ENCODE measurements at places on chromosomes 5 and 9.
A peak's percentile ranks its signal among the peaks of the same experiment; 100 is the strongest.

DNA sequence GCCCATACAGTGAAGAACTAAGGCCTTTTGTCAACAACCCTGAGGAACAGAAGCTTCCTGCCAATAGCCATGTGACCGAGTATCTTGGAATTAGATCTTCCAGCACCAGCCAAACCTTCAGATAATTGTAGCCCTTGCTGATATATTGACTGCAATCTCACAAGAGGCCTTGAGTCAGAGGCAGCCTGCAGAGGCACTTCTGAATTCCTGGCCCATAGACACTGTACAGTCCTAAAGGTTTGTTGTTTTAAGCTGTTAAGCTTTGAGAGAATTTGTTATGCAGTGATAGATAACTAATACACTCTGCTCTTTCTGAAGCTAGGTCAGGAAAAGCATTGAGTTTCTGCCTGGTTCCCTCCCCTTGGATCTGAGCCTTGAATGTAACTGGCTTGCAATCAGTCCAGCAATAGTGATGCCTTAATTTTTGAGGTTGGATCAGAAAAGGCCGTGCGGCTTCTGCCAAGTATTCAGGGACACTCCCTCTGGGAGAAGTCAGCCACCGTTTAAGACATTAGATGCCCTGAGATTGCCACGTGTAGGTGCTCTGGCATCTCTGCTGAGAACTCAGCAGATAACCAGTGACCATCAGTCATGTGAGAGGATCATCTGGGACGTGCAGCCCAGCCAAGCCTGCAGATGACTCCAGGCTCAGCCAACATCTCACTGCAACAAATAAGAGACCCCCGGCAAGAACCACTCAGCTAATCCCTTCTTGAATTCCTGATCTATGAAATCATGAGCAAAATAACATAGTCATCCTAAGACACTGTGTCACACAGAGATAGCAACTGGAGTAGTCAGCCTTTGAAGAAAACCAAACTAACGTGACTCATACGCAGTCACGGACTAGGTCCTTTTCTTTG is 126.8 kb upstream of the STC2 start:
- peak; percentile 94 for DNase-seq

DNA sequence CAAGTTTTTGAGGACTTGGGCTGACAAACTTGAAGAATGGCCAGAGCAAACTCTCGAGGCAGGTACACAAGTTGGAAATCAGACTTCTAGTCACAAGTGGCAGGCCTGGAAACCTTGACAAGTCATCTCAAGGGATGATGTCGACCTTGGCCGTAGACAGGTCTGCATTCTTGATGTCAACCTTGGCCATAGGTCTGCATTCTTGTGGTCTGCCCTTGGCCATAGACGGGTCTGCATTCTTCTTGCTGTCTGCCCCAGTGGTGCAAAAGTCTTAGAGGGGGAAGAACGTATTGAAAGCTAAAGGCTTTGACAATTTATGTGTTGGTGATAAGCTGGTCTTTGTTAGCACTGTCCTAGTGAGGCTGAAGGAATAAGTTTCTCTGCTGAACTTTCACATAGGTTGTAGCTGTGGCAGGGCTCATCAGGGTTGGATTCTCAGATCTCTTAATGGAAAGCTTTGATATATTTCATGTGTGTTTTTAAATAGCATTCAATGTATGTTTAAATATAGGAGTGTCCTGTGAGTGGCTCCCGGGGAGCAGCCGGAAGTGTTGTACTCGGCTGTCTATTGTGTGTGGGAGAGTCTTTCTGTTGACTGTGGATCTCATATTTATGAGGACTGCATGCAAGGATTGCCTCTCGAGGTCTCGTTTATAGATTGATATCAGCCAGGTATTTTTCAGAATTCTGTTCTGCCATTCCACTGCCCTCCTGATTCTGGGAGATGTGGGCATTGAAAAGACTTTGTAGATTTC is 27.0 kb downstream of the SUB1 start:
- no peak for DNase-seq

DNA sequence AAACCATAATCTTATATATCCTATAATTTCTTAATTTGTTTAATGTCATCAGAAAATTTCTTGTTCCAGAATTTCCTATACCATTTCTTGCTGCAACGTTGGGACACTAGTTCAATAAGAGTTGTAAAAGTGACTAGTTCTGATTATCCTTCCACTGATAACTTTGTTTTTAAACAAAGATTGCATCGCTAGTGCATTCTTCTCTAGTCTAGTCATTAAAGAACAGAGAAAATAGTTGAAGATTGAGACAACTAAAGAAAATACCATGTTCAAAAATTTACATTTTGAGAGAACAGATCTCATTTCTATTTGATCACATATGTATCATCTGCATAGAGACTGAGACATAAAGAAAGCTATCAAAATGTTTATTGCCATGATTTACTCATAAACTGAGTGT is 1888.2 kb downstream of the EFNA5 start:
- peak; percentile 46 for DNase-seq

GRCh38 chr5:72234265-72234700 is 85.8 kb downstream of the MRPS27 start:
- DNase-seq: peak; percentile 71

- DNase-seq: peak; percentile 65
Measured at GRCh38 chr9:13020146-13021040, 245.6 kb downstream of the LURAP1L start.

Data from adipocyte (in vitro differentiated cells).